ENCODE measurements at places on chromosomes 4 and X. TPM values are rescaled to one million over a fixed set of nuclear protein-coding genes. Genes with fewer than 3 reads are reported as not detected.

XPNPEP2 gene
- 3.2 TPM for total RNA-seq

CPE gene
- total RNA-seq, result 8.2 TPM

- DNase-seq, result no peak
- H3K27me3 ChIP-seq, result no peaks in the 10 kb centered on the region
- no peak overlapping the region for H3K27ac ChIP-seq
- no peaks in the 10 kb centered on the region for H3K4me1 ChIP-seq
- no peaks in the 10 kb centered on the region for H3K36me3 ChIP-seq
Observed at GRCh38 chrX:72102126-72102525, 29.6 kb downstream of the RTL5 start.

DNA sequence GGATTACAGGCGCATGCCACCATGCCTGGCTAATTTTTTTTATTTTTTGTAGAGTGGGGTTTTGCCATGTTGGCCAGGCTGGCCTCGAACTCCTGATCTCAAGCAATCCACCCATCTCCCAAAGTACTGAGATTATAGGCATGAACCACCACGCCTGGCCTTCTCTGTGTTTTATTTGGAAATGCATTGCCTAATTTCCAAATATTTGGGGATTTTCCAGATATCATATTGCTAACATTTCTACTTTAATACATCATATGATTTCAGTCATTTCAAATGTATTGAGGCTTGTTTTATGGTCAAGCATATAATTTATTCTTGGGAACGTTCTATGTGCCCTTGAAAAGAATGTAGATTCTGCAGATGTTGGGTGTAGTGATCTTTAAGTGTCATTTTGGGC lies 38.8 kb downstream of the FGF2 start:
- no peak for DNase-seq
- no peak overlapping the region for H3K27ac ChIP-seq
- H3K36me3 ChIP-seq, result no peaks in the 10 kb centered on the region
- H3K4me1 ChIP-seq, result peaks cover 4% of the 10 kb centered on the region
- H3K27me3 ChIP-seq, result no peaks in the 10 kb centered on the region

ADAM29 gene
- total RNA-seq, result not detected

DNA sequence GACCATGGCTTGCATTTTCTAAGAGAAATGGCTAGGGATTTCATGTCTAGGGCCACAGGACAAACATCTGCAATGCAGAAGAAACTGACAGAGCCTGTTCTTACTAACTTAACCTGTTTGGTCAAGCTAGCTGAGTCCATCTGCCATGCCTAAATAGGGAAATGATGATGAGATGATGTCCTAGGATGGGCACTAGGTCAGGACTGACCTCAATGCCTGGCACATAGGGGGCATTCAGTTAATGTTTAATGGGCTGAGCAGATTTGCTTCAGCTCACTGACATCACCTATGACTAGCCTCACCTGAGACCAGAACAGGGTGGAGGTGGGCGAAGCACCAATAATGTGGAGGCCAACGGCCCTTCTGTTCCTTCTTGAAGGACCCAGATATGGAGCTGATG lies 174.2 kb upstream of the SCML1 start:
- H3K27me3 ChIP-seq, result no peaks in the 10 kb centered on the region
- H3K4me1 ChIP-seq, result no peaks in the 10 kb centered on the region
- H3K36me3 ChIP-seq, result no peaks in the 10 kb centered on the region
- no peak for DNase-seq

DNA sequence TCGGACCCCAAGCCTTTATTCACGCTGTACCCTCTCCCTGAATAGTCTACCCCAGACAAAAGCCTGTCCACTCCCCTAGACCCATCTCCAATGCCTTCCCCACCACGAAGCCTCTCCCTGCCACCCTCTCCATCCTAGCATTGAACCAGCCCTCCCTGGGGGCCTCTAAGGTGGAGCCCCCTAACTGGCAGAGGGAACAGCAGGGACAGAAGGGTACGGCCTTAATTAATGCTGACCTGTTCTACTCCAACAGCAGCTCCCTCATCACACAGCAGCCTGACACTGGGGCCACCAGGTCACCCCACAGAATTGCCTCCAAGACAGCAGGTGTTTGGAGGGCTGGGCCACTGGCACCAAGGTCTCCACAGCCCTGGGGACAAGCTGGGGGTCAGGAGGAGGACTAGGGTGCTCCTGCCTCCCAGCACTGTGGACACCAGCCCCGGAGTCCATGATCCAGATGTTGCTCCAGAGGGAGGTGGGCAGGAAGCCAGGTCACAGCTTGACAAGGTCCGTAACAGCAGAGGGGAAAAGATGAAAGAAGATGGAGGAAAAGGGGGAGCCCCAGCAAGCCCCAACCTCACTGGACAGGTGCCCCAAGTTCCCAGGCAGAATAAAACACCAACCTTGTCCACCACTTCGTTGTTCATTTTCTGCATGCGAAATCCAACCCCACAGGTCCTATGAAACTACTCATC lies 3.7 kb downstream of the CRMP1 start:
- DNase-seq, result no peak
- H3K4me3 ChIP-seq, result no peak overlapping the region
- no peaks in the 10 kb centered on the region for H3K36me3 ChIP-seq
- peaks cover 84% of the 10 kb centered on the region for H3K27me3 ChIP-seq
- no peak overlapping the region for H3K27ac ChIP-seq

DNA sequence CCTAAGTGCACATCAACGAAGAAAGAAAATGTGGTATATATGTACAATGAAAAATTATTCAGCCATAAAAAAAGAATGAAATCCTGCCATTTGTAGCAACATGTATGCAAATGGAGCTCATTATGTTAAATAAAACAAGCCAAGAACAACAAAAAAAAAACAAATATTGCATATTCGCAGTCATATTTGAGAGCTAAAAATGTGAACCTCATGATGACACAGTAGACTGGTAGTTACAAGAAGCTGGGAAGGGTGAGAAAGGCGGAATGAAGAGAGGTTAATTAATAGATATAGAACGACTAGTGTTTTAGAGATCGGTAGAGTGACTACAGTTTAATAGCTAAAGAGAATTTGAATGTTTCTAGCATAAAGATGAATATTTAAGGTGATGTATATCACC lies 89.2 kb downstream of the PDS5A start:
- no peak overlapping the region for H3K4me3 ChIP-seq
- no peak overlapping the region for H3K27ac ChIP-seq
- no peak for DNase-seq

- H3K27me3 ChIP-seq, result no peaks in the 10 kb centered on the region
- H3K4me3 ChIP-seq, result no peak overlapping the region
- no peak overlapping the region for H3K27ac ChIP-seq
- no peak for DNase-seq
Observed at GRCh38 chr4:10354746-10355145, 102.5 kb downstream of the ZNF518B start.

DNA sequence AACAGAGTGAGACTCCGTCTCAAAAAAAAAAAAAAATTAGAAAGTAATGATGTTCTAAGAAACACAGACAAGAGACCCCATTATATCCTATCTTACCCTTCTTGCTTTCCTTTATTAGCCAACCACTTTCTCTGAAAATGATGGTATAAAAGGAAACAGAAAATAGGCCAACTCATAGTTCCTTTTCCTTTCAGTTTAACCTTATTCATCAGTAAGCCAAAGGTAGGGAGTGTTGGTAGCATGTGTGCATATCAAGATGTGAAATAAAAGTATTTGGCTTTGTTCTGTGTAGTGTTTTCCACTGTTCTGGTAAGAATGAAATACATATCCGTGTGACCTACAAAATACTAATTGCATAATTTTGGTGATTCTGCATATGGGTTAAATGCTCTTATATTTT lies 266.6 kb downstream of the ZNF674 start:
- H3K36me3 ChIP-seq, result no peaks in the 10 kb centered on the region
- no peak for DNase-seq
- H3K27ac ChIP-seq, result no peak overlapping the region
- H3K27me3 ChIP-seq, result no peaks in the 10 kb centered on the region
- no peaks in the 10 kb centered on the region for H3K4me1 ChIP-seq

DNA sequence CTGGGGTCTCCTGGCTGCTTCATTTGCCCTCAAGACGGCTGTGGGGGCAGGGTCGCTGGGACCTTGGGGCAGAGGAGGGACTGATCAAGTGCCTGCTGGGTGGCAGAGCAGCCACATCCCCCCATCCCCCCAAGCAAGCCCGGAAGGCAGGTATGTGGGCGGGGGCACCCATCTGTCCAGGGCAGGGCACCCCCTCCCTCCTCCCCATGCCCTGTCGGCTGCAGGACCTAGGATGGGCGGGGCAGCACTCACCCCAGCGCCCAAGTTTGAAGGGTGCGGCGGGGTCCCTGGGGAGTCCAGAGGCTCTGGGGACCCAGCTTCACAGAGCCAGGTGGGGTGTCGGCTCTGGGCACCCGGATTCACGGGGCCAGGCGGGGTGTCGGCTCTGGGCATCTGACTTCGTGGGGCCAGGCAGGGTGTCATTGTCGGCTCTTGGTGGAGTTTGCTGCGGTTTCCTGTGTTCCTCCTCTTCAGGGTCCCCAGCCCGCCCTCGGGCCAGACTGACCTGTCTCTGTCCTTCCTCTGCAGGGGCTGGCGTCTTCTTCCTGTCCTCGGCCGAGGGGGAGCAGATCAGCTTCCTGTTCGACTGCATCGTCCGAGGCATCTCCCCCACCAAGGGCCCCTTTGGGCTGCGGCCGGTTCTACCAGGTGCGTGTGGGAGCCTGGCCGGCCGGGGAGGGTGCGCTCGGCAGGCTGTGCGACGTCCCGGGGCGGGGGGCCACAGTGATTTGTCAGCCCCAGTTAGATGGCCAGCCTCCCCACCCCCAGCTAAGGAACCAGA lies 22.1 kb downstream of the DOK7 start:
- peaks cover 82% of the 10 kb centered on the region for H3K27me3 ChIP-seq
- no peak overlapping the region for H3K27ac ChIP-seq
- DNase-seq, result peak; percentile 35
- peaks cover 35% of the 10 kb centered on the region for H3K4me1 ChIP-seq

DNA sequence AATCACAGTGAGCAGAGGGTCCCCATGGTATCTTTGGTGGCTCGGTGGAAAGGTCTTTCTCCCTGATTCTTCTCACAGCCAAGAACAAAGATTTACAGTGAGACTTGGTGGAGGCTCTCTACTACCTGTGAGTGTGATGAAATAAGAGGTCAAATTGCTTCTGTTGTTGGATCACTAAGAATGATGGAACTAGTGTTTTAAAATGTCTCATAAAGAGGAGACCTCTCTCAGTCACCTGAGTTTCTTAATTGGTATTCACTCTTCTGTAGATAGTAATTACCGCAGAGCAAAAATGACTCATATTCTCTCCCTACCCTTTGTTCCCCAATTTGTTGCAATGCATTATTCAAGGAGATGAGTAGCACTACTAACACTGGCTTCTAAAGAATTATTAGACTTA lies 100.9 kb upstream of the TBC1D9 start:
- no peaks in the 10 kb centered on the region for H3K36me3 ChIP-seq
- no peak overlapping the region for H3K27ac ChIP-seq
- no peaks in the 10 kb centered on the region for H3K27me3 ChIP-seq
- H3K4me1 ChIP-seq, result no peaks in the 10 kb centered on the region
- H3K4me3 ChIP-seq, result no peak overlapping the region
- no peak for DNase-seq

TMPRSS11E gene
- not detected for total RNA-seq

DNA sequence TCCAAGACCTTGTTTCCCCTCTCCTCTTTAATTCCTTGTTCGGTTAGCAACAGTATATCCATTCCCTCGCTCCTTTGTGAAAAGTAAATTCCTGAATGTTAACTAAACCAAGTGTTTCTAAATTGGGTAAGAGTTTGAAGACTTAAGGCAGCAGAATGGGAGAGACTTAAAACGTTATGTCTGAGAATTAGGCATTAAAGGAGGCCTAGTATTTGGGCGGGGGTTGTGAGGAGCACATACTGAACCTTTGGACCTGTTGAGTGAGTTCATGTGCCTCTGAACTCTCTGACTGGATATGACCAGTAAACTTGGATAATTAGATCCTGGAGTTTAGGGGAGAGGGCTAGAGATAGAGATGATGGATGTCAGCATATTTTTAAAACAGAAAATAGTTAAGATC lies 1.2 kb downstream of the MSMO1 start:
- H3K4me3 ChIP-seq, result no peak overlapping the region
- H3K36me3 ChIP-seq, result peaks cover 2% of the 10 kb centered on the region
- H3K27me3 ChIP-seq, result no peaks in the 10 kb centered on the region
- DNase-seq, result no peak

TRPC5OS gene
- not detected for total RNA-seq

GRCh38 chr4:107858158-107858742 lies 33.5 kb downstream of the SGMS2 start:
- no peaks in the 10 kb centered on the region for H3K36me3 ChIP-seq
- peaks cover 7% of the 10 kb centered on the region for H3K4me1 ChIP-seq
- no peak overlapping the region for H3K4me3 ChIP-seq
- no peaks in the 10 kb centered on the region for H3K27me3 ChIP-seq
- no peak overlapping the region for H3K27ac ChIP-seq

Data from transverse colon (tissue), 4 donors.